ENCODE measurements at places on chromosomes 11 and 22.

- no peak for DNase-seq
Measured at GRCh38 chr11:93444617-93445073, 98.5 kb downstream of the SMCO4 start.

- DNase-seq: no peak
Measured at GRCh38 chr11:10288881-10289764, 4.9 kb downstream of the SBF2 start.

- DNase-seq: no peak
Measured at GRCh38 chr11:45233121-45233803, 52.9 kb downstream of the SYT13 start.

DNA sequence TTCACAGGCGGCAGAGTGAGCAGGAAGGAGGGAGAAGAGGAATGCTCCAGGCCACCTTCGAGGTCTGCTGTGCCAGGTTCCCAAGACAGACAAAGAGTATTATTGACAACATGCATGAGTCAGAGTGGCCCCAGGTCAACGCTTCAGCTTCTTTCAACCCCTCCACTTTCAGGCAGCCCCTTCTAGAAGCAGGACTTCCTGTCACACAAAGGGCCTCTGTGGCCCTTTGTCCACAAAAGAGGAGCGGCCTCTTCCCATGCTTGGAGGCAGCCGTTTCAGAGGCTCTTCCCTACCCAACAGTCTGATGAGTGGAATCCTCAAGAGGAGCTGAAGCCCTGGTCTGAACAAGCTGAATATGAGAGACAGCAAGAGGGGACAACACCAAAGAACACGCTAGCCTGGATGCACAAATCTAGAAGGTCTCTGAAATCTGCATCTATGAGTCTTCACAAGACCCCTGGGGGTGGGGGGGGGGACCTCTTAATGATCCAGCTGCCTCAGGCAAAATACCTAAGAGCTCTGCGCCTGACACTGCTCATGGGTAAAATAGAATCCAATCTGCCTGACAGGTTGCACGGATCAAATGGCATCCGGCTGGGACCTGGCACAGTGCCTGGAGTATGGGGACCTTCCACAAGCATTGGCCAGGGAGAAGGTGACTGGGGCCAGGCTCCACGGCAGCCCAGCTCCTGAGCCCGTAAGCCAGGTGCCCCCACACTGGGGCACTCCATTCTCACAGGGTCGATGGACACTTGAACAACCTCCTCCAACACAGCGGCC lies 67.5 kb downstream of the PACSIN2 start:
- no peak for DNase-seq

GRCh38 chr11:17613428-17613962 lies 66.4 kb downstream of the OTOG start:
- no peak for DNase-seq

DNA sequence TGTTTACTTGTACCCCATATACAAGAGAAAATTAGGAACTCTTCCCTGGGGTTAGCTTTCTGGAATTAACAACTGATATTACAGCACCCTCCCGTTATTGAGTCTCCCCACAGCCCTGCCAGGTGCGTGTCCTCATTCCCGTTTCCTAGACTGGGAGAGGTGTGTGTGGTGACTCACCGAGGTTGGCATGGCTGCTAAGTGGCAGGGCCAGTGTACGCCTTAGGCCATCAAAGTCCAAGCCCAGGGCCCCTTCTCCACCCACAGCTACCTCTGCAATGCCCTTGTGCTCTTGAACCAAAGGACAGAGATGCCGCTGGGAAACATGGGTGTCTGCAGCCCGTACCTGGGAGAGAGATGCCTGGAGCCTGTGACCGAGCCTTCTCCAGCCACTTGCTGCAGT lies 12.3 kb downstream of the IFT27 start:
- no peak for DNase-seq

DNA sequence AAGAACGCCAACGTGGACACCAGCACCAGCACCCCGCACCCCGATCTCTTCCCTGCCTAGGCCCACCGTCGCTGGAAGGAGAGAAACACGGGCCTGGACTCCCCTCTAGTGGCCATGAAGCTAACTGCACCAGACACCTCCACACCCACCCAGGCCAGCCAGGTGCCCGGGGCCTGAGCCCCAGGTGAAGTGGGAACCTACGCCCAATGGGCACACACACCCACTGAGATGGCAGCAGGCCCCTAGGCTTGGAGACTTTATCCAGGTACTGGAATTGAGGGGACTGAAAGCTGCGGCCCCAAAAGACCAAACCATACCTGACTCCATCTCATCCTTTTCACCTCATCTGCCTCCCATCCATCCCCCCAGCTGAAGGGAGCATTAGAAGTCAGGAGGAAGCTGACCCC lies 81.0 kb downstream of the BUD13 start:
- DNase-seq: no peak

DNA sequence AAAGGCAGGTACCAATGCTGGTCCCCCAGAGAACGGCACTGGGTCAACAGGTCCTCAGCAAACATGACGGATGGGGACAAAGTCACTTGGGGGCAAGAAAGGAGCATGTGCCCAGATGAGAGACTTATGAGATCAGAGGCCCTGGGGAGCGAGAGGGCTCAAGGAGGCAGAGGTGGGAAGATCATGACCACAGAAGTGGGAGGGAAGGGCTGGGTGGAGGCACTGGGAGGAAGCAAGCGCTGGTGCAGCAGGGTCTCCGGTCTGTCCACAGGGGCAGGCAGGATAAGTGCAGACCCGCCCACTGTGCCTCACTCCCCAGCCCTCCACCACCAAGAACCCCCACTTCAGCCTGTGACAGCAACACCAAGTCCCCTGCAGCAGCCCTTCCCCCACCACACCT lies 10.9 kb downstream of the ELFN2 start:
- no peak for DNase-seq

- DNase-seq: no peak
Measured at GRCh38 chr11:13876423-13876822, 86.1 kb upstream of the SPON1 start.
